ENCODE measurements at places on chromosomes 13 and 19.

GRCh38 chr13:42816538-42816937, 35.2 kb downstream of the FAM216B start:
- no peak for DNase-seq

- DNase-seq = no peak
Measured at GRCh38 chr13:58946274-58946673, 1217.5 kb downstream of the DIAPH3 start.

DNA sequence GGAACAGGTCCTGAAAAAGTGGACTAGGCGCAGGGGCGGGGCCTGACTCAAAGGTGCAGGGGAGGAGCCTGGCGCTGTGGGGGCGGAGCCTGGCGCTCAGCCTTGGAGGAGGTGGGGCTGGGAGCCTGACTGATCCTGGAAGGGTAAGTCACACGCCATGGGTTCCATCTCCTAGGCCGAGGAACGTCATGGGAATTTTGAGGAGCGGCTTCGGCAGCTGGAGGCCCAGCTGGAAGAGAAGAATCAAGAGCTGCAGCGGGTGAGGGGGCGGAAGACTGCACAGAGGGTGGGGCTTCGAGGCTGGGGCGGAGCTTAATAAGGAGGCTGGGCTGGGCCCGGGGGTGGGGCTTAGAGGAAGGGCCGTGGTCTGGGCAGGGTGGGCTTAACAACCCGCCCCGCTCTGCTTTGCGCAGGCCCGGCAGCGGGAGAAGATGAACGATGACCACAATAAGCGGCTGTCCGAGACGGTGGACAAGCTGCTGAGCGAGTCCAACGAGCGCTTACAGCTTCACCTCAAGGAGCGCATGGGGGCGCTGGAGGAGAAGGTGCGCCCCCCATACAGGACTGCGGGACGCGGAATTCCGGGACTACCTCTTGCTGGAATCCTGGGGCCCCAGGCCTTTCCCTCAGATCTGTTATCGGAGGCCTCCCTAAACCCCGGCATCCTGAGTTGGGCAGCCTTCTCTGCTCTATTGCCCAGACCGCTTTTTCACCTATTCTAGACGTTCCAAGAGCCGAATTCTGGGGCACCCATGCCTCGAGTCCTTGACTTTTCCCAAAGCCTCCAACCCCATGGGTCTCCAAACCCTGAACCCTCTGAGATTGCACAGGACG, 14.5 kb downstream of the PPFIA3 start:
- no peak for DNase-seq

DNA sequence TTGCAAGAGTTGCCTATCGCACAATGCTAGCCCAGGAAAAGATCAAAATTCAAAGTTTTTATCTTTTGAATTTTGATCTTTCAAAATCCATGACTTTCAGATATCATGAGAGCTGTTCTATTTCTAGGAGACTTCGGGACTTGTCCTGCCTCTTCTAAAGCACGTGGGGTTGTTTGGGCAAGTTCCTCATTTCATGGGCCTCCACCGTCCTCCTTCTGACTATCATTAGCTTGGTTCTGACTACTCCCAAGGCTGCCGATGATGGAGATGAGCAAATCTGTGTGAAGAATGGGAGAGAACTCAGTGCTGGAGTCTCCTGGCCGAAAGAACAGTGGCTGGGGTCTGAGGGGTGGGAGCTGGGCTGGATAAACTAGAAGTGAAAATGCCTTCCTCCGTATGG, 86.5 kb downstream of the COL4A1 start:
- DNase-seq = no peak

- no peak for DNase-seq
Measured at GRCh38 chr13:50914848-50915247, 5.3 kb downstream of the RNASEH2B start.

DNA sequence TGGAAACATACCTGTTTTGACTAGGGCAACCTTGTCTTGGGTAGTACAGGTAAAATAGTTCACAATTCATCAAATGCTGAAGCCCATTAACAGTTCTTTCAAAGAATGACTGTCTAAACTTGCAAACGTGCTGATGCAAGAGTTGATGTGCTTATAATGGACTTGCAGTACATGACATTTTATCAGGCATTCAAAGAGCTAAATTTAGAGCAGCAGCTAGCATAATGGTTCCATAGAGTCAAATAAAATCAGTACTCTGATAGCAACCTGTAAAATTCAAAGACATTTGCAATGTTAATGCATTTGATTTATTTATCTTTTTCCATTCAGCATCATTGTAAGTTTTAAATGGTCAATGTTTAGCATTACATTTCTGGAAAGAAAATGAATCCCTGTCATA, 979.7 kb upstream of the SLC10A2 start:
- DNase-seq = no peak

GRCh38 chr19:13583114-13583513, 76.8 kb upstream of the CACNA1A start:
- DNase-seq = no peak

Measured in fibroblast of skin of left quadriceps (primary cell).